ENCODE measurements at places on chromosomes 12 and 14.
A peak's percentile ranks its signal among the peaks of the same experiment; 100 is the strongest.

DNA sequence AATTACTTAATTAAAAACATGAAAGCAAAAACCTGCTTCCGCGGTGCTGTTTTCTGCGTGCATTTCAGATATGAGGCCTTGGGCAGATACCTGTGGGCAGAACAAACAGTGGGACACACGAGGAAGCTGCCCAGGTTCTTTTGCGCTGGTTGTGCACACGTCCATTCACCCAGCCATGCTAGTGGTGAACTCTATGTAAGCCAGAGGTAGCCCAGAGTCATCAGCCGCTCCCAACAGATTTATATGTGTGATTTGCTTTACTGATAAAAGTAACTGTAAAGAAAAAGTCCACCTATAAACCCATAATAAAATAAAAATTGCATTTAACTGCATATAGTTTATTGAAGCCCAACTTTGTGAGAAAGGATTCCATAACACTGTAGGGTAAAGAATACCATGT is 47.1 kb upstream of the TMEM260 start:
- peak; percentile 27 for DNase-seq

DNA sequence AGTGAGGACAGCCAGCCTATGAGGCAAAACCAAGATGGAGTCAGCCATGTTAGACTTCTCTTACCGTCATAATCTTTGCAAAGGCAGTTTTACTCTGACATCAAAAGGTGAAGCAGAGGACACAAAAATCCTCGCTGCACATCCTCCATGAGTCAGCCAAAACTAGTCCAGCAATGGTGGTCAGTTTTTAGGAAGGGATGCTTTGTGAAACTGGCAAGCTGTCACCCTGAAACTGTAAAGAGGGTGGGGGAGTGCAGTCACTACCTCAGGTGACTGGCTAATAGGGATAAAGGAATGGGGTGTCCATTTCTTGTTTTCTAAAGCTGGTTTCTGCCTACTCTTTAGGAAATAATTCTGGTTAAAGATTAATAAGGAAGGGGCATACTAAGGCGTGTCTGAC is 5.4 kb upstream of the CIPC start:
- no peak for DNase-seq

DNA sequence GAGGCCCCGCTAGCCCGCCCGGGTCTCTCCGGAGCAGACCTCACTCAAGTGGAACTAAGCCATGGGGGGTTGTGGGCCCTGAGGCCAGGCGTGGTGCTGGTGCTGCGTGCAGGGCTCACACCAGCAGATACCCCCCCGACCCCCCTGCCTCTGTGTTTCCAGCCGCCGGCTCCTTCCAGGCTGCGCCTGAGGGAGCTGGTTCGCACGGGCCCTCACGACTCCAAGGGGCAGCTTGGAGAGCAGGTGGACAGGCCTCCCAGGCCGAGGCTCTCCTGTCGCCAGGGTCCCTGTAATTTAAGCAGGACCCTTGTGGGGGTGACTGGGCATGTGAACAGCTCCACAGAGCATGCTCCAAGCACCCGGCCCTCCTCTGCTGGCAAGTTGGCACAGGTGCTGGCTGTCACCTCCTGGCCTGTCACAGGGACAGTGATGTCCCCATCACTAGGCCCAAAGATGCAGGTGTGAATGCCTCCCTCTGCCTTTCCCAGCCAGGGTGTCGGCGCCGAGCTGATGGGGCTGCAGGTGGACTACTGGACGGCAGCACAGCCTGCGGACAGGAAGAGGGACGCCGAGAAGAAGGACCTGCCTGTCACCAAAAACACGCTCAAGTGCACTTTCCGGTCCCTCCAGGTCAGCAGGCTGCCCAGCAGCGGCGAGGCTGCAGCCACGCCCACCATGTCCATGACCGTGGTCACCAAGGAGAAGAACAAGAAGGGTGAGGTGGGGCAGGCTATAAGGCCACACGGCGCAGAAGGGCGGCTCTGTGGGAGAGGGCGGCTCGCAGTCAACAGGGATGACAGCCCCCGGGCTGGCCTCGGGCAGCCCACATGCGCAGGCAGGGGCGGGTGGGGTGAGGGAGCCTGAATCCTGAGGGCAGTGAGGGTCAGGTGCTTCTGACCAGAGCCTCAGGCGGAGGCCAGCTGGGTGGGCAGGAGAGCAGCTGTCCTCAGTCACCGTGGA is 5.9 kb upstream of the TEX22 start:
- no peak for DNase-seq

- DNase-seq, result peak; percentile 67
Observed at GRCh38 chr12:104219908-104220404, 4.4 kb downstream of the TXNRD1 start.

DNA sequence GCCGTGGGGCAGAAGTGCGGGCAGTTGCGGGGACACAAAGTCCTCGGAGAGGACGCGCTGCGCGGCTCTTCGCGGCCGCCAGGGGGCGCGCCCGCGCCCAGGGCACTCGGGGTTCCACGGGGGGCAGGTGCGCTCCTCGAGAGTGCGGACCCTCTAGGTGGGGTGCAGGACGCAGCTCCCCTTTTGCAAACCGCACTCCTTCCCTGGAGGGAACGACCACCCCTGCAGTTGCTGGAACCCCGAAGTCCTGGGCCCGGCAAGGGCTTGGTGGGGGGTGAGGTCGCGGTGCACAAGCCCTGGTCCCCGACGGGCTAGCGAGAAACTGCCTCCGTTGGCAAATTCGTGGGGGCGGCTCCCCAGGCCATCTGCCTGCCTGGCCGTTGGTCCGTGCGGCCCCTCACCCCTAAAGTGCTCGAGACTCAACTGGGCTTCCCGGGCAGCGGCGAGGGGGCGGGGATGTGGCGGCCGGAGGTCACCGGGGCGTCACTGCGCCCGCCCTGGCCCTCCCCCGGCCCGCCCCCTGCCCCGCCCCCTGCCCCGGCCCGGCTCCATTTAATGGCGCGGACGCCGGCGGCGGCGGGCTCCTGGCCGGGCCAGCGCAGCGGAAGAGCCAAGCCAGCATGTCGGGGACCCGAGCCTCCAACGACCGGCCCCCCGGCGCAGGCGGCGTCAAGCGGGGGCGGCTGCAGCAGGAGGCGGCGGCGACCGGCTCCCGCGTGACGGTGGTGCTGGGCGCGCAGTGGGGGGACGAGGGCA is at the start of gene ADSS1:
TSS of gene ADSS1 (plus strand) at position 579 of the 756 bp plus-strand sequence. CDS start at position 621, 42 bp downstream.
- peak; percentile 80 for DNase-seq

GRCh38 chr12:98470469-98471082 is 44.8 kb upstream of the TMPO start:
- DNase-seq, result no peak

GRCh38 chr14:71358209-71358931 is 451.1 kb downstream of the PCNX1 start:
- DNase-seq, result no peak

- peak; percentile 96 for DNase-seq
Observed at GRCh38 chr12:66453120-66453519, 150.8 kb downstream of the HELB start.

- no peak for DNase-seq
Observed at GRCh38 chr12:110791589-110791988, 48.9 kb upstream of the PPP1CC start.

GRCh38 chr12:72141381-72141780 is 130.8 kb upstream of the TRHDE start:
- no peak for DNase-seq

- DNase-seq, result no peak
Observed at GRCh38 chr12:92927436-92928281, 1.4 kb downstream of the EEA1 start.

GRCh38 chr12:72274931-72275330 is 2.8 kb downstream of the TRHDE start:
- no peak for DNase-seq

- DNase-seq, result no peak
Observed at GRCh38 chr12:46432325-46432724, 59.8 kb upstream of the SLC38A2 start.

- no peak for DNase-seq
Observed at GRCh38 chr12:112419297-112420133, 768 bp downstream of the PTPN11 start.

DNA sequence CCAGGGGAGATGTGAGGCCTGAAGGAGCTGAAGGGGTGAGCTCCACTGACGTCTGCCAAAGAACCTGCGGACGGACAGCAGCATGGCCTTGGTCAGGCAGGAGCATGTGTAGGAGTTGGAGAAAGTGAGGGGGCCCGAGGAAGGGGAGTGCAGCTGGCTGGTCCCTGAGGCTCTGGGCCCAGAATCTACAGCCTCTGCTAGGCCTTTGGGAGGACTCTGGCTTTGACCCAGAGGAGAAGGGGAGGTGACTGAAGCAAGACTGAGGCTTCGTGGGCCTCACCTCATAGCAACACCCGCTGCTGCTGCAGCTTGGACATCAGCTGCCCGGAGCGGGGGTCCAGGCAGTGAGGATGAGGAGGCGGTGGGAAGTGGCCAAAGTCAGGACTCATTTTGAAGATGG is 216.6 kb upstream of the FKBP4 start:
- no peak for DNase-seq

DNA sequence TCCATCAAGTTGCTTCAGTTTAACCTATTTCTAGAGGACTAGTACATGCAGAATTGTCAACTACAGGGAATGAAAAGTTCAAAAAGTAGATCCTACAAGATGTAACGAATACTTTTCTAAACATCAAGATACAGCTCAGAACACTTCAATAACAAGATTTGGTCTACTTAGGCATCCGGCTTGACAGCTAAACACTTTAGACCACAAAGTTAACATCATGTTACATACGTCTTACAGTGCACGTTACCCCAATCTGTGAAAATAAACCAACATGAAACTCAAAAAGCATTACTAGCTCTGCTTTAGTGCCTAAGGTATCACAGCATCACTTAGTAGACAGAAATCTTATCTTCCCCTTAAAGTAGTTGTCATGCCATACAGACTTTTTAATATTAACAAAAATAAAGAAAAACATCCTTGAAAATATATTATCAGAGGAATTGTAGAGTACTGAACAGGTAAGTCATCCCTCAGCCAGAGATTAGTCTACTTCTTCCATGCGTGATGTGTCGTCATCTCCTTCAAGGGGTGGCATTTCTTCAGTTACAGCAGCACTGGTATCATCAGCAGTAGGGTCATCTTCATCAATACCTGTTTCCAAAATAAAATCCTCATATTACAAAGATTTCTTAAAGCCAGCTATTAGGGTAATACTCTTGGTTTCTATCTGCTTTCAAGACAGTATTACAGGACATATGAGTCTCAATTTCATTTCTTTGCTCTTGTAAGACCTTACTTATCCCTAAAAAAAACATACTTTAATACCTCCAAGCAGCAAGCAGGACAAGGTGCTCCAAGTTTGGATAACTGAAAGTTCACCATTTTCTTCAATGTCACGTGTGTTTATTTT is 5.4 kb downstream of the HSP90AA1 start:
- peak; percentile 60 for DNase-seq

- DNase-seq, result no peak
Observed at GRCh38 chr14:61530896-61531295, 164.4 kb upstream of the HIF1A start.

DNA sequence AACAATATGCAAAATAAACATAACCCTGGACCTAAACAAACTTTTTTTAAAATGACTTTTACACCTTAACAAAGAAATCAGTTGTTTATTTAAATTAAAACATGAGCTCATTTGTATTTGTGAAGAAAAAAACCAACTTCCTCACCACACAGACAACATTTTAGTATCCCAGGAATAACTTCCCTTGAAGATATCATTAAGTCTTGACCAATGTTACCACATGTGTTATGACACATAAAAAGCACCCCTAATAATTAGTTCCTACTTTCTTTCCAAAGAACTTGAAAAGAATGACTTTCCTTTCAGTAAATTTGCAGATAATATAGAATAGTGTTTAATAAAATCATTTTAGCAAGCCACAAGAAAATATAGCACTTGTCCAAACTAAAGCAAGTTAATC is 42.4 kb downstream of the DUSP16 start:
- no peak for DNase-seq

DNA sequence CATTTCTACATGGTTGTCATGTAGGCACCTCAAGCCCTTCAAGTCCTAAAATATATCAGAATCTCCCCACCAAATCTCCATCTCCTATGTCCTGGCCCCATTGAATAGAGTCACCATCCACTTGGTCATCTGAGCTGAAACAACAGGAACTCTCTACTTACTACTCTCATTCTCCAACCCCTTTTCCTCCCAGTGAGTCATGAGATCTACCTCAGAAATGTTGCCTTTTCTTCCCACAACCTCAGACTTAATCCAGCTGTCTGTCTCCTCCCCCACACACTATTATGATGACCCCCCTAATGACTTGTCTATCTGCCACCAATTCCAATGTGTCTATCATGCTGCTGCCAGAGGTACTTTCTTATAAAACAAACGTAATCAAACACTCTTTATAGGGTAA is 72.3 kb upstream of the TMEM263 start:
- DNase-seq, result no peak

DNA sequence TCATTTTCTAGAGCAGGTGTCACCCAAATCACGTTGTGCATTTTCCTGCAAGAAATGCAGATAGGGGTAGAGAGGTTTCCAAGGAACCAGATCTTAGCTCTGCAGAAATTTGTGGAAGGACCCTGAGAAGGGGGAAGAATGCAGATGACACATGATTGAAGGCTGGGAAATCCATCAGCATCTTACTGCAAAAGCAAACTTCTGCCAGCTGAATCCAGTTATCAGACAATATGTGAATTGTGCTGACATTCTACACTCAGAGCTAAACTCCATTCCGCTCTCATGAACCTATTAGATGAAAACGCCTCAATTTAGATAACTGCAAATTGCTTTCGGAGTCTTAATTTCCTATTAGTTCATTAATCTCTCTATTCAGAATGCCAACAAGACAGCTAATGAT is 211.3 kb upstream of the NOS1 start:
- no peak for DNase-seq

- no peak for DNase-seq
Observed at GRCh38 chr12:122235741-122236140, 9.9 kb upstream of the DIABLO start.

GRCh38 chr14:89953602-89954001 is 928 bp downstream of the EFCAB11 start:
- no peak for DNase-seq

DNA sequence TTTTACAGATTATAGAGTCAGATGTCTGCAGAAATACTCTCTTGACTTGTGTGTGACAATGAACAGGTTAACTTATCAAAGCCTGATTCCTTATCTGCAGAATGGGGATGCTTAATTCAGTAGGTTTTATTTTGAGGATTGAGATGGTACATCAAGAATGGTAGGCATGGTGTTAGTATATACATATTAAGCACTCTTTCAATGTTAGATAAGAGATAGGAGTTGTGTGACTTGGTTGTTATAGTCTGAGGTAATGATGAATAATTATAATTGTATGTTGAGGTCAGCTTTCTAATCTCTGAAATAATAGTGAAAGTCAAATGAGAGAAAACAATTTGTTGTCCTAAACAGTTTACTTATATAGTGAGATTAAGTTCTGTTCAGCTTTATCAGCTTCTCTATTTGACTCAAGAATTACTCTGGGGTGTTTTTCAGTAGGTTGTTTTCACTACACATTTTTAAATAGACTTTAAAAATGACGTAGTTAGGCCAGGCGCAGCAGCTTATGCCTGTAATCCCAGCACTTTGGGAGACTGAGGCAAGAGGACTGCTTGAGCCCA is 11.9 kb downstream of the PALS1 start:
- DNase-seq, result no peak

GRCh38 chr12:1360441-1361210 is 233.8 kb downstream of the FBXL14 start:
- DNase-seq, result no peak

GRCh38 chr12:44839785-44840184 is 36.3 kb downstream of the NELL2 start:
- DNase-seq, result no peak

Measured in NCI-H1417 (cell line).